LHCN-M2 (cell line): ENCODE measurements at places on chromosomes 2 and 18.

- no peak for DNase-seq
These were observed 138.6 kb downstream of the KLHL29 start for GRCh38 chr2:23523373-23524260.

DNA sequence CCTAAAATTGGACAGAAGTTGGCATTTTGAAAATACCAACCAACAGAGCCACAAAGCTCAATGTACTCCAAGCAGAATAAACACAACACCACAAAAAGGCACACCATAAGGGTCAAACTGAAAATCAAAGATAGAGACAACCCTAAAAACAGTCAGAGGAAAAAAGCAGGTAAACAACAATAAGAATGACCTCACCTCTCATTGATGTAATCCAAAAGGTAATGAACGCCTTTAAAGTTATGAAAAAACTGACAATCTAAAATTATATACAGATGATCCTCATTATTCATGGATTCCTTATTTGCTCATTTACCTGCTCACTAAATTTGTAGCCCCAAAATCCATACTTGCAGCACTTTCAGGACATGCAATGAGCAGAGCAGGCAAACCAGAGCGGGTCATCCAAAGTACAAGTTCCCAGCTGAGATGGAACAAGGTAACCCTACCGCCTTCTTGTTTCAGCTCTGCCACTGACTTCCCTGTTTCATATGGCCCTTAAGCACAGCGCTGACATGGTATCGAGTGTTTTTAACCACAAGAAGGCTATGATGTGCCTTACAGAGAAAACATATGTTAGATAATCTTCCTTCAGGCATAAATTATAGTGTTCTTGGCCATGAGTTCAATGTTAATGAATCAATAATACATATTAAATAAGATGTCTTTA lies 17.0 kb downstream of the RTN4 start:
- DNase-seq, result no peak

DNA sequence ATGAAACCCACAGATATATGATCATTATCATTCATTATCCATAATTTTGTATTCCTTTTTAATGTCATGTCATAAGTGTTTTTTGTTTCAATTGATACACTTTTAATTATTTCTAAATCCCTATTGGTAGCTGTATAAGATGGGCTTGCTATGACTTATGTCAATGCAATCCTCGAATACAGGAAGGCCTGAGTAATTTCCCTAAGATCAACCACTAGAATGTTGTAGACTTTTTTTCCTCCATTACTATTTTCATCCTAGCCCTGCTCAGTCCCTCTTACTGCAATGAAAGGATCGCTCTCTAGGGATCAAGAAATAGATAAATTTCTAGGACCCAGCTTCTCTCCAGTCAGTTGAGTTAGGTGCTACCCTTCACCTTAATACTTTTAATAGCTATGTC lies 186.3 kb downstream of the KCNE4 start:
- no peak for DNase-seq

DNA sequence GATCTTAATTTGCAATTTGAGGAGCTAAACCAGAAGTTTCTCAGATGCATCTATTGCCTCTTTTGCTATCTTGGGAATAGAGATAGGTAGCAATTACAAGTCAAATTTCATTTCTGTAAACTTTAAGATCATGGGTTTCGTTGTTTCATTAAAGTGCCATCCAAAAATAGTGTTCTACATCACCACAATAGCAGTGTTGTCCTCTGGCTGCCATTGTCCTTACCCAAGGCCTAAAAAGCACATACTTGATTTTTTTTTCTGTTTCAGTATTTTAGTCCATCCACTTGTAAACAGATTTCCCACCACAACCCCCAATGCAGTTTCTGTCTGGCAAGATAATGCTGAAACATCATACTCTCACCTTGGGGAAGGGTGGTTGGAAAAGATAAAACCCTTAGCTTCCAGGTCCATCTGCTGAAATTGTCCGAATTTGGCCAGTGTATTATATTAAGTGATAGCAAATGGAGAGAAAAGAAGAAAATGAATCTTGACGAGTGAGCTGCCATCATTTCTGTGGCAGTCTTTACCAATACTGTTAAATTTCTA lies 136.2 kb downstream of the LCLAT1 start:
- DNase-seq, result no peak

GRCh38 chr2:7242189-7242867 lies 325.1 kb downstream of the RNF144A start:
- no peak for DNase-seq

DNA sequence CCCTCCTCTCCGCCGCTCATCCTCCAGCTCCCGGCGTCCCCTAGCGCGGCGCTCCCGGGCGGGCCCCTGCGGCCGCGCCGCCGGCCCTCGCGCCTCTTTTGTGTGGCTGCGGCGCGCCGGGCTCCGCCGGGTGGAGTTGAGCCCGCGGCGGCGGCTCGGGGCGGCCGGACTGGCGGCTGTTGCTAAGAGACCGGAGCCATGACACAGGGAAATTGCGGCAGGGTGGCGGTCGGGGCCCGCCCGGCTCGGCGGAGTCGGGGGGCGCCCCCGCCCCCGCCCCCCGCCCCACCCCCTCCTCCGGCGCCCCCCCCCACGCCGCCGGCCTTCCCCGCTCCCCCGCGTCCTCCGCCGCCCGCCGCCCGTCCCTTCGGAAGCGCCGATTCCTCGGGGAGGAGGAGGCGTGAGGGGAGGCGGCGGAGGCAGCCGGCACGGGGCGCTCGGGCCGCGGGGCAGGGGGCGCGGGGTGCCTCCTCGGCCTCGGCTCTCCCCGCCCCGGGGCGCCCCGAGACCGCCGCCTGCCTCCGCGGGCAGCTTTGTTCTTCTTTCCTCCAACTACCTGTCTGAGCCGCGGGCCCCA lies at the start of gene TMEM200C:
TSS of gene TMEM200C (minus strand) at position 224 of the 577 bp plus-strand sequence. CDS start 3,459 bp downstream, outside the sequence.
- DNase-seq, result no peak

DNA sequence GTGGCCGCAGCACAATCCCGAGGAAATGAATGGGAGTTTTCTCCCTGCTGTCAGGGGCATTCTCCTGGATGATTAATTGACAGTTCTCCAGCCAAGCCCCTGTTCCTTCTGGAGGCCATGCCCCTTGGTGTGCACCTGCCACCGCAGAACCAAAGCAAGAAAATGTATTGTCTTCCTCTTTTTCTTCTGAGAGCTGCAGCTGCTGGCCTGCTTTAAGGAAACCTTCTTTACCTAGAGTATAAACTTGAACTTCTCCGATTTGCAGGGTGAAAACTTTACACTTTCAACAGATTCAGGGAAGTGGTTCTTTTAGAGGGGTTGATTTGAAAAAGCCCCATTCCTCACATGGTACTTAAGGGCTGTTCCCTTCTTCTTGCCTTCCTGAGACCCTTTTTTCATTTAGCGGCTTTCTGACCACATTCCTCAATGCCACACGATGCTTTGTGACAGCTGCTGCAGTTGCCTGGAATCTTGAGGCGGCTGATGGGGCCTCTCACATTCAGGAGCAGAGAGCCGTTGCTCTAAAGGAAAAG lies 402.8 kb downstream of the TXNL1 start:
- peak; percentile 90 for DNase-seq

GRCh38 chr18:62760403-62760734 lies 45.0 kb downstream of the PHLPP1 start:
- no peak for DNase-seq

- DNase-seq, result no peak
These were observed 77.5 kb downstream of the BIN1 start for GRCh38 chr2:127029350-127030051.

GRCh38 chr2:74037379-74037860 lies 52.7 kb downstream of the TET3 start:
- DNase-seq, result peak; percentile 89

DNA sequence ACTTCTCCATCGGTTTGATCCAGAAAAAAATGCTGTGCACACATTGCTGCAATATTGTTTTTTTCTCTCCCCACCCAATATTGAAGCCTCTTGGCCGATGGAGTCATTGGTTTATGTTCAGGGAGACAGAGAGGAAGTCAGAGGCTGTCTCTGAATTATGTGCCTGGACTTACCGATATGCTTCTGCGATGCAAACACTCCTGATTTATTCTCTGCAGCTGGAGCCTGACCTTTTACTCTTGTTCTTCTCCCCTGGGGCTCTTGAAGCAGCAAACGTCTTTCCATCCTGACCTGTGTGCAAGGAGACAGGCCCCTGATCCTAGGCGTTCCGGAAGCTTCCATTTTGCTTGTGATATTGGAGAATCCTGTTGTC lies 99.6 kb downstream of the PTGR3 start:
- DNase-seq, result no peak

DNA sequence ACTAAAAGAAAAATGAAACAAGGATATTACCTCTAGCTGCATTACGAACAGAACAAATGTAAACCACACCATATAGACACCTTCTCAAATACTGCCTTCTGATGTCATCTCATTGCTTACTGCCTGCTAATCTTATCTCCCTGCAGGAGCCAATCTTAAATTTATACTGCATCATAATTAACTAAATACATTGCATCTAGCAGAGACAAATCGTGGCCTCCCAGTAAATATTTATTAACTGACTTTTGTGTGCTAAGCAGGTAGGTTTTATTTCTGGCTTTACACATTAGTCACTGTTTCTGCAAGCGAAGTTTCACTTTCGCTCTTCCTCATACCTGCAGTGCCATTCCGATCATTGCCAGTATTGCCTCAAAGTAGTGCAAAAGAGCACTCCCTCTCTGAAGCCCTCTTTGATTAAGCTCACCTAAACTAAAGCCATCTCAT lies 67.5 kb downstream of the SPATS2L start:
- DNase-seq, result no peak

- no peak for DNase-seq
These were observed 16.6 kb downstream of the PAIP2B start for GRCh38 chr2:71210292-71210691.

DNA sequence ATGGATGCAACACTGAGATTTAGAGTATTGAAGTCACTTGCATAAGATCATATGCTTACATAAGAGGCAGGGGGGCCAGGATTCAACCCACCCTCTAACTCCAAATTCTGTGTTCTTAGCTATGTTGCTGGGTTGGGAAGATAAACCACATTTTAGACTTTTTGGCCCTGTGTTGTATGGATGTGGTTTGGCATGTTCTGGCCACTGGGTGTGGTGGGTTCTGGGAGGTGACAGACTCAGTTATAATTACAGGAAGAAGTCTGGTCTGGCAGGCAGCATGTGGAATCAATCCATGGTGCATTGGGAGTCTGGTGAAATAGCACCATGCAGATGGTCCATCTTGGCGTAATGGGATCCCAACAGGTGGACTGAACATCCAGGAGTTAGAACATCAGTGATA lies 138.9 kb downstream of the LTBP1 start:
- DNase-seq, result no peak

DNA sequence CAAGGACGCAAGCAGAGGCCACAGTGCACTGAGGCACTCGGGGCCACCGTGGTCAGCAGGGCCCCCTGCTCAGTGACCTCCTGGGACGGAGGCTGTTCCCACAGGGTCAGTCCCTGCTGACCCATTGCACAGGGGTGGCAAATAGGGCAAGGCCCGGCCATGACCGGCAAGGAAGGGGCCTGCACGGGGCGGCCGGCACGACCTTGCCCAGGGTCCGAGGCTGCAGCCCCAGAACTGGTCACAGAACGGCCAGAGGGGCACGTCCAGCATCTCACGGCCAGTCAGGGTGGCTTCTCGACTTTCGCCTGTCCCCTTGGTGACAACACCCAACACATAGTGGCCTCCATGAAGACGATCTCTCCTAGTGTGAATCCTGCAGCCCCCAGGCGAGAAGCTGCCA lies 27.6 kb upstream of the OTOS start:
- no peak for DNase-seq

DNA sequence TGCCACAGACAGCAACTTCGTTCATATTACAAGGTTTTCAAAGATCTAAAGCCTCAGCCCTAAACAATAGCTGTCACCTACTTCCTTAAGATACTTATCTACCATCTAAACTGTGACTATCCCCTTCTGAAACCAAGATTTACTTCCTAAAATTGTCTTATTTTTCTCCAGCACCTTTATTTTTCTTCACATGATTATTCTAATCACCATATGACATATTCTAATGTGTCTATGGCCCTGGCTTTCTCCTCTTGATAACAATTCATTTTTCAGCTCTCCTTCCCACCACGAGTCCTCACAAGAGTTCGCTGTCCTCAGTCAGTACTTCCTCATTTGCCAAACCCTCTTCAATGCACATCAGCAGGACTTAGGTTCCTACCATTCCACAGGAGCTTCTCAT lies 53.9 kb downstream of the RTTN start:
- DNase-seq, result no peak

DNA sequence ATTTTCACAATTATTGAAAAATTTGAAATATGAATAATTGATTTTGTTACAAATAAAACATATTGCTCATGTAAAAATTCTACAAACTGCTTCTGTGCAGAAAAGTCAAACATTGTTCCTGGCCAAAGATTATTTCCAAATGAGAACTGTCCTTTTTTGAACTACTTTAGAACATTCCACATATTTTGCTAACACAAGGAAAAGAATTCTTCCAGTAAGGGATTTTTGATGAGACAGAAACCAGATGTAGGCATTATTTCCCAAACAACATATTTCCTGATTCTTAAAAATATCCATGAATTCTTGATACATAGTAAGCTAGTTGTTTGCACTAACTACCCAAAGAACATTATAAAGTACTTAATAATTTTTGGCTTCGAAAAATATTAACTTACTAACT lies 715.2 kb downstream of the CCDC85A start:
- no peak for DNase-seq

- DNase-seq, result no peak
These were observed 327.5 kb upstream of the SPHKAP start for GRCh38 chr2:228509021-228509420.

GRCh38 chr2:61538920-61539520 lies 864 bp upstream of the XPO1 start:
- peak; percentile 59 for DNase-seq

GRCh38 chr2:97848306-97848705 lies 134.9 kb downstream of the ZAP70 start:
- no peak for DNase-seq

- DNase-seq, result no peak
These were observed 26.2 kb downstream of the SERPINB4 start for GRCh38 chr18:63617915-63618234.

GRCh38 chr2:240998995-240999791 lies 775 bp downstream of the SNED1 start:
- DNase-seq, result no peak

GRCh38 chr2:231926761-231927565 lies 767 bp upstream of the NPPC start:
- no peak for DNase-seq

- DNase-seq, result no peak
These were observed 44.0 kb downstream of the ASAP2 start for GRCh38 chr2:9250498-9251153.

DNA sequence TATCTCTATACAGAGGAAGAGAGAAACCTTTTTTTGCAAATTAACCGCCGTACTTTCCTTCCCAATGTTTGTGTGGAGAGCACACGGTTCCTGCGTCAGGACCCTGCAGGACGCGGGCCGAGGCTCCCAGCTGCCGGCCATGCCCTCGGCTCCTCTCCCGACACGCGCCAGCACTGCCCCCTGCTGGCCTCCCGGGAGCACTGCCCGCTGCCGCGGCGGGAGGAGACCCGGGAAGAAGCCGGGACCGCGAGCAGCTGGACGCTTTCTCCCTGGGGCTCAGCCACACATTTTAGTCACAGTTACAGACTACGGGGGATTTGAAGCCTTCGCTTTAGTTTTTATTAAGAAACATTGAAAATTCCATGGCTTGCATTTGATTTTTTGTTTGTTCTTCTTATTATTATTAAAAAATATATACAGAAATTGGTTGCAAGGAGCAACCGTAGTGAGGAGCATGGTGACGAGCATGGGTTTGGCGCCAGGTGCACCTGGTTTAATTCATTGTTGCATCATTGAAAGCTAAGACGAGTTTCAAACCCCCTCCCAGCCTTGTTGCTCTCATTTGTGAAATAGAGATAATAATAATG lies 401.2 kb downstream of the GALR1 start:
- peak; percentile 1 for DNase-seq

- no peak for DNase-seq
These were observed 4.8 kb downstream of the MEX3C start for GRCh38 chr18:51192696-51193095.
